Purkinje cell (primary cell): ENCODE measurements at places on chromosomes 2 and 18. TPM values are rescaled to one million over a fixed set of nuclear protein-coding genes. Genes with fewer than 3 reads are reported as not detected.

Gene PLCL1
- polyA plus RNA-seq, result 2.5 and 2.8 TPM in 2 replicates

Gene FAM117B
- polyA plus RNA-seq, result 5.3 and 6.4 TPM in 2 replicates

Gene MC5R
- polyA plus RNA-seq, result not detected in 2 replicates

Gene ITGA4
- polyA plus RNA-seq, result 0.20 TPM in 1 of 2 replicates, not detected in the other

Gene UPP2
- 0.75 and 0.90 TPM in 2 replicates for polyA plus RNA-seq
